ENCODE measurements at places on chromosomes 2 and 18.

DNA sequence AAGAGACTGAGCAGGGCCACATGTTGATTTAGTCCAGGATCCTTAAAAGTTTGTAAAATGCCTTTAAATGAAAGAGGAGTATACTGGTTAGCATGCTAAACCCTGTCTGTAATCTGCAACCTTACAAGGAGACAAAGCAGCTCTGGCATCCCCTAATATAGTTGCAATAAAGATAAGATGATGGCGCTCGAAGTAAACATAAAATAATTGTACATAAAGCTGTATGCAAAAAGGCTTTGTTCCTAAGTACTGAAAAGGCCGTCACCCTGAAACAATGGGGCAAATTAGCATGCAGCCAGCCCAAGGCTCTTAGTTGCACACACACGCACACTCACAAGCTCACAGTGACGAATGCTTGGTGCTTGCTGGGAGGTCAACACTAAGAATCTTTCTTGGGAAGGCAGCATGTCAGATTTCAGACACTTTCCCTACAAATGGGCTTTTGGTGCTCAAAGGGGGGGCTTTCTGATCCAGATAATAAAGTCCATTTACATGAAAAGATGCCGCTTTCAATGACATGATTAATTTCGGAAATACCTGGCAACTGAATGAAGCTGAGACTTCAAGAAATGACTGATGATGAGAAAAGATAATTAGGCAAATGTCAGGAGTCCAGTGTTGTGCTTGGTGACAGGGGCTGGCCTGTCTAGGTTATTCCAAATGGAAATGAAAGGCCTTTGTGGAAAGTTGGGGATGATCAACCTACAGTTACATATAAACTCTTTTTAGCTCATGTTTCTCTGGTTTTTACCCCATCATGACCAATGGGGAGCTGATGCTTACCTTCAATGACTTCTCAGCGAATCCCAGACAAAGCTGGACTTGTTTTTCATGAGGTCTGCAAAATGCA, 370.3 kb downstream of the MEIS1 start:
- DNase-seq: no peak

- no peak for DNase-seq
These were observed 193.3 kb upstream of the VWC2L start for GRCh38 chr2:214217599-214217998.

DNA sequence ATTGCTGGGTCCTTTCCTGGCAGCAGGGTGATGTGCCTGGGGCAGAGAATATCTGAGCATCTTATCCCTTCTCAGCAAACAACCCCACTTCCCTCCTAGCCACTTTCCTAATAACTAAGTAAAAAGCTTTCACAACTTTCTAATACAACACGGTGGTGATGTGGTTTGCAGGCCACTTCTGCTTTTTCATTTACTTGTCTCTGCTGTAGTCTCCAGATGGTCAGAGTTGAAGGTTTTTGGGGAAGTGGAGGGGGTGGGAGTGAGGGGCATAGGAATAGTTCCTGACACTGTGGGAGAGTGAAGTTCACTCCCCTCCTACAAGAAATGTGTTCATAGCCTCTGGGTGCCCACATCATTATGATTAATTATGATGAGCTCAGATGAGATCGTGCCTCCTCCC, 11.6 kb downstream of the OXER1 start:
- no peak for DNase-seq

GRCh38 chr2:185689906-185690539, 48.6 kb upstream of the FSIP2 start:
- no peak for DNase-seq

GRCh38 chr2:224837558-224837957, 121.4 kb upstream of the CCDC195 start:
- DNase-seq: no peak

Measured in NCI-H345 (cell line).